NCI-H1436 (cell line): ENCODE measurements at places on chromosomes 2 and 18.
A peak's percentile ranks its signal among the peaks of the same experiment; 100 is the strongest.

- DNase-seq = no peak
Observed at GRCh38 chr2:69152847-69153583, 140.0 kb downstream of the ANTXR1 start.

DNA sequence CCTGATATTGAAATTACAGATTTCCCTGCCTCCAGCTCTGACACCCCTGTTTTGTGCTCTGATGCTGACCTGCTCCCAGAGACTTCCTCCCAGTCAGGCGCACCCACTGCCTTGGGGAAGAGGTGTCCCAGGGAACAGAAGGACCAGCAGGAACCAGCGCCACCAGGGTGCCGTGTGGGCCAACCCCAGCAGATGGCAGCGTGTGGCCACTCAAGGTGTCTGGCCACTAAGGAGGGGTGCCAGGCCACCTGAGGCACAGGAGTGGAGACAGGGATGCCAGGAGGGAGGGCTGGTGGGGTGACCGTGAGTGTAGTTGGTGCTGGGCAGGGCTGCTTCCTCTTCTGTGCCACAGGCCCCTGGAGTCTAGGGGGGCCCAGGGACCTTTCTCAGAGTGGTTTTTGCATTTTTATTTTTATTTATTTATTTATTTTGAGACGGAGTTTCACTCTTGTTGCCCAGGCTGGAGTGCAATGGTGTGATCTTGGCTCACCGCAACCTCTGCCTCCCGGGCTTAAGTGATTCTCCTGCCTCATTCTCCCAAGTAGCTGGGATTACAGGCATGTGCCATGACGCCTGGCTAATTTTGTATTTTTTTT is 56.0 kb downstream of the TEX44 start:
- DNase-seq = no peak

DNA sequence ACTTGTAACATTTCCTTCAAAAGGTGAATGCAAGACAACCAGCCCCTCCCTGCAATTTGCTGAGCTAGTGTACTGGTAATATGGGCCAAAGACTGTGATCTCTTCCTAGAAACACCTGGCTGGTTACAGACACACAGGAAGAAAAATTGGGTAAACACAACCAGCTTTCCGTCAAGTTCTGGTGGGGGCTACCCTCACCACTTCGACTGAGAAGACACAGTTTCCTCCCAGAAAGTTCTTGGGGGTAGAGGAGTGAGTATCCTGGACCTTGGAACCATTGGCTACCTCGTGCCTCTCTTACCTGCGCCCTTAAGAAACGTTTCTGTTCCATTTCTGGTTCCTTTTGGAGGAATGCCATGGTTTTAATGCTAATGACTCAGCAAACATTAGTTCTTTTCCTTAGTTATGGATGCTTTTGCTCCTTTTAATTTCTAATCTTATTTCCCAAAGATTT is 120.9 kb upstream of the DLX2 start:
- DNase-seq = no peak

DNA sequence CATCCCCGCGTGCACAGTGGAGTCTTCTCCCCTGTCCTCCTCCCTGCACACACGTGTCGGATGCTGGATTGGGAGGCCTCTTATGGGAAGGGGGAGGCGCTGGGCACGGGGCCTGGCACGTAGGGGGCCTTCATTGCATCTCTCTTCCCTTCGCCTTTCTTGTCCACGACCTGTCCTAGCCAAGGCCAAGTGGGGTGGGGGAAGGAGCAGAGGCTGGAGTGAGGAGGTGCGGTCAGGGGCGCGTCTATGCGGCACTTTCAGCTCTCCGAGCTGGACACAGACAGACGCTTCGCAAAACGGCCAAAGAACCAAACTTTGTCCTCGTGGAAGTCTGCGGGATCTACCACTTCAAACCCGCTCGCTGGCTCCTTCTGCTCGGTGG is 13.4 kb downstream of the ALPG start:
- no peak for DNase-seq

DNA sequence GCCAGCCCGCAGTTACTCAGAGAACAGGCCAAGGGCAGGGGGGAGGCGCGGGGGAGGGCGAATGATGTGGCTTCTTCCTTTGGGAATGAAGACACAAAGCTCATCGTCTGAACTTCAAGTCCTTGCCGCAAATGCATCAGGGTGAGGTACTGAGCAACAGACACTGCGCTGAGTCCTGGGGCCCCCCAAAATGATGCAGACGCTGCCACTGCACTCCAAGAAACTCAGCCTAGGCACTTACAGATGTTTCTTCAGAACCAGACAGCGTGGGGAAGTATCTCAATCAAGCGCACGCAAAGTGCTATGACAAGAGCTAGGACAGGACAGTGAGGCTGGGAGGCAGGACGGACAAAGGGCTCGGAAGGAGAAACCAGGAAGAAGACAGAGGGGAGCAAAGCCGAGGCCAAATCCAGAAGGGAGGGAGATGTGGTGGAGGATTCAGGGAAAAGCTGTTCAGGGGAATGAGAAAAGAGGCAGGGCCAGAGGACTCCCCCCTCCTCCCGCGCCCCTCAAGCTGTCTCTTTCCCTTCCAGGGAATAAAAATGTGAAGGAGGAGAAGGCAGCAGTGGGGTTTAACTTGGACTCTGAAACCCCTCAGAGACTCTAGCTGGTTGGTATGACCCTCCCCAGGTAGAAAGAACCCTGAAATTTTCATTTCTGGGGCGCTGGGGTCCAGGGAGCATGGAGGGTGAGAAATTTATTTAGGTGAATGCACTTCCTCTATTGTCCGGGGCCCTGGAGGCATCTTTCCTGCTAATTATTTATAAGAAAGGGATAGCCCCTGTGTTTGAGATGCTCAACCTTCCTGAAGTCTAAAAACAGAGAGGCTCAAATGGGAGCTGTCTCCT is 34.9 kb downstream of the CIB4 start:
- no peak for DNase-seq

DNA sequence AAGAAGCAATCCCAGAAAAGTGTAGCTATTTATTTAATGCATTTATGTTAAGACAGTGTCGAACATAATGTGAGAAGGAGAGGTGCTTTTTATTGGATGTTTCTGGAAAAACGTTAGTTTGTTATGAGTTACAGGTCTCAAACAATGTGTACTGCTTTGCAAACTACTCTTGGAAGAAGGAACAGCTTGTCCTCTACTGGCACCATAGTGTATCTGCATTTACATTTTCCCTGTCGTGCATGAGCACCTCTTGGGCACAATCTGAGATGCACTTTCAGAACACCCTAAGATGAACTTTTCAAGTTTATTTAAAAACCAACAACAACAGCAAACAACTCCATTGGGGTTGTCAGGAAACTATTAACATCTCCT is 22.8 kb downstream of the CCNYL1 start:
- no peak for DNase-seq

DNA sequence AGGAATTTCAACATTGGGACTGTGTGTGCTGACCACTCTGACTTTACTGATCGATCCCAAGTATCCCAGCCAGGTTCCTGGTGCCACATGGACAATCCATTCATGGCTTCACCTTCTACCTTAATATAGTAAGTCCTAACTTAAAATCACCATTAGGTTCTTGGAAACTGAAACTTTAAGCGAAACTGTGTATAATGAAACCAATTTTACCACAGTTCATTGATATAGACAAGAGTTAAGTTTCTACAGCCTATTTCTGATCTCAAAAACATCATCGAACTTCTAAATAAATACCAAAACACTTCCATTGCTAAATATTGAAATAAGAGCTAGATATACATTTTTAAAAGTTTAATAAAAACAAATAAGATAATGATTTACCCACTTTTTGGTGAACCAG is 4.4 kb upstream of the EXOC6B start:
- no peak for DNase-seq

DNA sequence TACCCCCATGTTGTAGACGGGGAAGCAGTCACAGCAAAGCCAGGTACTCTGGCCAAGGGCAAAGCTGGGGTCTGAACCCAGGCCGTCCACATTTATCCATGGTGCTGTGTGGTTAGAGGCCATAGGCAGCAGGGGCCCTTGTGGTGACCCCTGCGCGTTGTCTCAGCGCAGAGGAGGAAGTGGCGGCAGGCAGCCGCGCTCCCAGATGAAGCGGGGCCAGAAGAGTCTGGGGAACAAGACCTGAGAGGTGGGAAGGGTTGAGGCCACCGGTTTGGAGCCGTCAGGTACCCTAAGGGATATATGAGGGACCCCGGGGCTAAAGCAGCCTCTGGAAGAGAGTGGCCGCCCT is 770 bp downstream of the ZNF396 start:
- no peak for DNase-seq

DNA sequence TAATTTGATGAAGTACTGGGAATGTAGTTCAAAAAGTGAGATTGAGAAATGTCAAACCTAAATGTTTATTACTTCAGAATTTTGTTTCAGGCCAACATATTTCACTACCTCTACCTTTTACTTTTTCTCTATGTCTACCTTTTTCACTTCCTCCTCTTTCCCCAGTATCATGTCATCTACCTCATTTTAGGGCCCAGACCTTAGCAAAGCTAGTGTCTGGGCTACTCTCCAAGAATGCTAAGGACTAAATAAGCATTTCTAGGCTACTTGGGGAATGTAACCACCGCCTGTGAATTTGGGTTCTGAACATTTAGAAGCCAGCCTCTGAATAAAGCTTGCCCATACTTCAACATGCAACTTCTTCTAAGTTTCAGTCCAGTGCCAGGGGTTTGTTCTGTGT is 330.4 kb downstream of the SLC4A3 start:
- DNase-seq = no peak

DNA sequence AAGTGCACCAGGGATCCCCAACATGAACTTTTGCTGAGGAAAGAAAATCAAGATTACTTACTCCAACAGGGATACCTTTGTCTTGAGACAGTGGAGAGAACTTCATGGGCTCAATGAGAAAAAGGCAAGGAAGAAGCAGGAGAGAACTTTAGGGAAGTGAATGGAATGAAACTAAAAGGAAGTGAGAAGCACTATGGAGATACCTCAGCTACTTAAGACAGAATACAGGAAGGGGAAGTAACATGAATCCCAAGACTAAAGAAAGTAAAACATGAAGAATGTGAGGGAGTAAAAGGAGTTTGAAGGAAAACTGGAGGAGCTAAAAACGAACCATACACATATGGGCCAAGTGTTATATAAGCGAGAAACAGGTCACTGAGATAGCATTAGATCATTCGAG is 32.4 kb upstream of the ACTR3 start:
- DNase-seq = no peak

DNA sequence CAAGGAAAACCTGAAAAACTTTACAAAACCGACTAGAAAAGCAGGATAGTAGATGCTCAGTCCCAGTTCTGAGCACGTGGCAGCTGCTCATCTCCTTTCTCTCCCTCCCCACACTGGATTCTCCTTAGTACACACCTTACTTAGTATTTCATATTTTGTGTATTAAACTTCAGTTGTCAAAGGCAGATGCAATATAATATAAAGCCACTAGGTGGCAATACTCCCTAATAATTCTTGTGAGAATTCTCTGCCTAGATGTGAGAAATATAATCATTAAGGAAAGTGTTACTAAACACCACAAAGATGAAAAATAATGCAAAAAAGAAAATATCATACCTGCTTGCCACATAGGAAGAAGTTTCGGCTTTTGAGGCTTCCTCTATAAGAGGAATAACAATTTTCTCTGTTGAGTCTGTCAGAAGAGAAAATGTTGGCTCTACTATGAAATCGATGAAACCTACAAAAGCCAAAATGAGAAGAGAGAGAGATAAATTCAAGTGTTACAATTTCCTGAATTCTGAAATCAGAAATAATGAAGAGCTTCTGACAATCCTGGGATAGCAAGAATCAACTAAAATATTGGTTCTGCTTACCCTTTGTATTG is 200.6 kb downstream of the PPP1R1C start:
- DNase-seq = peak; percentile 55

DNA sequence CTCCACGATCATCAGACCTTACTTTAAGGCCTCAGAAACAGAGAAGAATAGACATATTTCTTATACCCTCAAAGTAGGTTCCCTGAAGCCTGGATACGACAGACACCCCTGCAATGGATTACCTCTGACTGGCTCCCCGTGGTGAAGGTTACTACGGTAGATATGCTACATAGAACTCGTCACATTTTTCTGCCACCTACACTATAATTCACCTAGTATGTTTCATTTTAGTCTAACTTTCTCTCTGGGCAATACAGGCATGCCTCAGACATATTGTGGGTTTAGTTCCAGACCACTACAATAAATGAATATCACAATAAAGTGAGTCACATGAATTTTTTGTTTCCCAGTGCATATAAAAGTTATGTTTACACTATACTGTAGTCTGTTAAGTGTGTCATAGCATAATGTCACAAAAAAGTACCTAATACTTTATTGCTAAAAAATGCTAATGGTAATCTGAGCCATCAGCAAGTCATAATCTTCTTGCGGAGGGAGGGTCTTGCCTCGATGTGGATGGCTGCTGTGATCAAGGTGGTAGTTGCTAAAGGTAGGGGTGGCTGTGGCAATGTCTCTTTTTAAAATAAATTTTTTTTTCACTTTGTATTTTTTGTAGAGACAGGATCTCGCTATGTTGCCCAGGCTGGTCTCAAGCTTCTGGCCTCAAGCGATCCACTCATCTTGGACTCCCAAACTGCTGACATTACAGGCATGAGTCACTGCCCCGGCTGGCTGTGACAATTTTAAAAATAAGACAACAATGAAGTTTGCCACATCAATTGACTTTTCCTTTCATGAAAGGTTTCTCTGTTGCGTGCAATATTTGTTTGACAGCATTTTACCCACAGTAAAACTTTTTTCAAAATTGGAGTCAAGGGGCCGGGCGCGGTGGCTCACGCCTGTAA is 64.6 kb downstream of the TGIF1 start:
- DNase-seq = no peak

DNA sequence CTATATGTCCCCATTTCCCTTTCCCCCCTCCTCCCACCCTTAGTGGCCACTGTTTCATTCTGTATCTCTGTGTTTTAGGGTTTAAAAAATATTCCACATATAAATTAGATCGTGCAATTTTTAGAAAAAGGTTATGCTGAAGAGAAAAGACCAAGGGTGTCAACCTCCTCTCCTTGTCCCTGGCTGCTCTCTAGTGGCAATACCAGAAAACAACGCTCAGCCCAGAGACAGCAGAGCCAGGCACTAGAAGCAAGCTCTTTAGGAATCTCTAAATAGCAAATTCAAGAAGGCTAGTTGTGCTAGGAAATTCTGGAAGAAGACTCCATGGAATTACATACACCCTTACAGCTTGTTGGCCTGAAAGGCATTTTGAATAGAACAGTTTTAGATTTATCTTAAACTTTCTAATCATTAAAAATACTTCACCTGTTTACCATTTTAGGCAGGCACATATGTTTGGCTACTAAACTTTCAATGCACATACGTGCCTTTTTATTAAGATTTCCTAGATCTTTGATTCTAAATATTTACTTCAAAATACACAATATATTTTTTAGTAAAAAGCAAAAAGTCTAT is 35.1 kb upstream of the RASGRP3 start:
- no peak for DNase-seq

DNA sequence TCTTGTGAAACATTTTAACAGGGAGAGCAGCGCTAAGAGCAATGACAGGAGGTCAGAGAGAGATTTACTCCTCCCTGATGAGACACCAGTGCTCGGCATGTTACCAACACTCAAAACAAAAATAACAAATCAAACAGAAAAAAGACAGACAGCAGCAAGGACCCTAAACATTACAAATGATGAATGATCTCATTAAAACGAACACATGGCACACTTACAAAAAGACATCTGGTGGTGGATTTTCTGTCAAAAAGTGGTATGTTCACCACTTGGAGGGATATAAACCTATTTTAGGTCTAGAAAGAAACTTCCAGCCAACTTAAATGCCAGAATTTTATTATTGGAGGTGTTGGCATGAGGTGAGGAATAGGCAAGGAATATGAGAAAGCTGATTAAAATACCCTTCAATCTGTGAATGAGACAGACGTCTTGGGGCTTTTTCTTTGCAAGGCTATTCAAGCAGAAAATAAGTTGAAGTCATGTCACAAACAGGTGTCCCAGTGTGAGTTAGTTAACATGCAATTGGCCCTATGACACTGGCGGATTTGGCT is 112.8 kb downstream of the PRELID3A start:
- DNase-seq = no peak
